ENCODE measurements at places on chromosomes 5 and 9.

GRCh38 chr9:82504620-82505019, 516.0 kb downstream of the SPATA31D1 start:
- no peak for DNase-seq

GRCh38 chr5:179981636-179982035, 73.9 kb upstream of the TBC1D9B start:
- no peak for DNase-seq

- DNase-seq, result no peak
Observed at GRCh38 chr9:110168486-110168885, 39.5 kb downstream of the C9orf152 start.

- no peak for DNase-seq
Observed at GRCh38 chr5:102603670-102604069, 104.9 kb upstream of the SLCO6A1 start.

DNA sequence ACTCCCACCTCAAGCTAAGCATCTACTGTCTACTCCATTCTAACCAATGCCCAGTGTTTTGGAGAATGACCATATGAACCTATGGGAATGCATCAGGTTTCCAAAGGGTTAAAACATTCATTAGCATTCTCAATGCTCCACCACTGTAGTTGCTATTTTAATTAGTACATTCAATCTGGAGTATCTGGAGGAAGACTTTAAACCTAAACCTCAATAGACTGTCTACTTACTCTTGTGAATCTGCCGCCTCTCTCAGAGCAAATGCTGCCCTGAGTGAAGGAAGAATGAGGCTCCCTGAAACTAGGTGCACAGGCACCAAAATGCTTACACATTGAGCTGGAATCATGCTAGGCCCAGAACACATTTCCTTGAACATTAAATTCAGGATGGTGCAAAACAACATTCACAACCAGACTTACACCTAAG, 2.0 kb downstream of the ENC1 start:
- DNase-seq, result no peak

DNA sequence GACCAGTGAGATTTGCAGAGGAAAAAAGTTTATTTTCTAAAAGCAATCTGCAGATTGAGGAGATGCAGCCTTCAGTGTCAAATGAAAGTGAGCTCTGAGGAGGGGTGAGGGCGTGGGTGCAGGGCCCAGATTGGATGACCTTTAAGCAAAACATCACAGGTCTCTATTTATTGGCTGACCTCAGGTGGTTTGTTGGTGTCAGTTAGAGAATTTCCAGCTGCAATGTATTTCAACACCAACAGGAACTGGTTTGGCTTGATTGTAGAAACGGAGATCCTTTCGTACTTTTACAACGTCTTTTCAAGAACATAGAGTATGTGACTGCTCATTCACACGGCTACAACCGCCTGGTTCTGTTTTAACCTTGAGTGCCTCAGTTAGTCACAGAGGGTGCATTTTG, 1069.1 kb downstream of the EFNA5 start:
- no peak for DNase-seq

DNA sequence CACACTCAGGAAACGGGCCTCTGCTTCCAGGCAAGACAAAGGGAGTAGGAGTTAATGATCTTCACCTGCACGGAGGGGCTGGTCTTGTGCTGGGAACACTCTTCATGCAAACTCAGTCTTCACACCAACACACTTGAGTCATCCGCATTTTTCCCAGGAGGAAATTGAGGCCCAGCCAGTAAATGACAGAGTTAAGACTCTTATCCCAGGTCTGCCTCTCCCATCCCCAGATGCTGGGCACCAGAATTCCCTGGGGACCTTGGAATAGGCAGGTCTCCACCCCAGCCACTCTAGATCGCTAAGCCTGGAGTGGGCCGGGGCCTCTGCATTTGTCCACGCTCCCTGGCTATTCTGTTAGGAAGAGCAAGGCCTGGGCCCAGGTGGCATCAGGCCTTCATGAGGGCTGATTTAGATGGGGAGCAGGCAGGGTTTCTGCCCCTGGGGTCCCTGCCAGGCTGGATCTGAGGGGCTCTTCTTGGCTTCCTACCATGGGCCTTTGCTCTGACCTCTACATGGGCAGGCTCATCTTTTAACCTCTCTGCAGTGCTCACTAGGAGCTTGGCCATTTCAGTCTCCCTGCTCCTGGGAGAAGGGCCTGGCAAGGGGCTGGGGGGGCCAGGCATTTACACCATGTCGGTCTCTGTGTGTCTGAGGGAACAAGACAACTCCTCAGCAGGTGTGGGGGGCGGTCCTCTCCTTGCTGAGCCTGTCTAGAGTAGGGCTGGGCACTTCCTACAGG, 77.3 kb downstream of the AMBP start:
- no peak for DNase-seq

GRCh38 chr5:103793595-103794182, 231.1 kb upstream of the NUDT12 start:
- no peak for DNase-seq

GRCh38 chr5:88480245-88480644, 211.6 kb upstream of the TMEM161B start:
- no peak for DNase-seq

GRCh38 chr5:37715992-37716391, 123.8 kb downstream of the GDNF start:
- no peak for DNase-seq

GRCh38 chr9:123217128-123217654, 51.2 kb downstream of the STRBP start:
- no peak for DNase-seq

- DNase-seq, result no peak
Observed at GRCh38 chr9:83280790-83281189, 217.8 kb upstream of the RASEF start.

GRCh38 chr5:39121315-39121714, 47.1 kb upstream of the RICTOR start:
- no peak for DNase-seq

- DNase-seq, result no peak
Observed at GRCh38 chr9:38181232-38181631, 112.2 kb upstream of the SHB start.

GRCh38 chr5:111512375-111513130, at the start of gene STARD4:
STARD4 (minus strand) TSS chr5:111512535; CDS start chr5:111507433, 5,102 bp downstream.
- peak; percentile 90 for DNase-seq

DNA sequence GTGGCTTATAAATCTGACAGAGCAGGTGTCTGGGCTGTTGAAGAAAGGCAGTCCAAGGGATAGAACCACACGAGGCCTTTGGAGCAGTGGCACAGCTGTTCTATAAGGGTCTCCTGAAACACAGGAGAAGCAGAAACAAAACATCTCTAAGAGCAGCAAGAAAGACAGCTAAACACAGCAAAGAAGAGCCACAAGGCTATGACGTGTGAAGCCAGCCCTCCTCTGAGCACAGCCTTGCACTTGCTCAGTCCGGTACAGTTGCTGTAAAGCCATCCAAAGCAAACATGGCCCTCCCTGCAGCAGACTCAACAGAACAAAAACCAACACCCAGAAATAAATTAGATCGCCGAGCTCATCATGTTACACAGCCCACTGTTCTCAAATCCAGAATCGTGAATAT, 2.6 kb upstream of the GZMK start:
- no peak for DNase-seq

DNA sequence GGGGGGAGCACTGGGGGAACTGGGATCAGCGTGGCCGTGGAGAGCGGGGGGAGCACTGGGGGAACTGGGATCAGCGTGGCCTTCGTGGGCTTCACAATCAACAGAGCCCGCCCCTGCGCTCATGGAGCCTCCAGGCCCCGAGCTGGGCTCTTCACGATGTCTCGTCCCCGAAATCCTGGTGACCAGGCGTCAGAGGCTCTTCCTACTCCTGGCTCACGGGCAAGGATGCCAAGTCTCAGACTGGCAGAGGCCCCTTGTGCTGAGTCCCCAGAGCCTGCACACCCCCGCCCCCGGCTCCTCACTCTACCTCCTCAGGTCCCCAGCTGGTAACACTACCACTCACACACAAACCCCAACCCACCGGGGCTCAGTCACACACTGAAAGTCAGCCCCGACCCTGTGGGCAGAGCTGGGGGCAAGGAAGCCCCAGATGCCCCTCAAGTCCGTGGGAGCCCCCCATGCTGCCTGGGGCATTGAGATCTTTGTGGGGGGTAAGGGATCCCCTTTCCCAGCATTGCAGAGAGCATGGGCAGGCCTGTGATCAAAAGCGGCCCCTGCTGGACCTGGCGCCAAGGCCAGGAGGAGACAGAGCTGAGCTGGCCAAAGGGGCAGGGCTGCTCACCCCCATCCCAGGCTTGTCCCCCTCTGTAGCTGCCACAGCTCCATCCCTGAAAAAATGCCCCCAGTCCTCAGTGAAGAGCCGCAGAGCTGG, 26.7 kb downstream of the LHX3 start:
- DNase-seq, result no peak

DNA sequence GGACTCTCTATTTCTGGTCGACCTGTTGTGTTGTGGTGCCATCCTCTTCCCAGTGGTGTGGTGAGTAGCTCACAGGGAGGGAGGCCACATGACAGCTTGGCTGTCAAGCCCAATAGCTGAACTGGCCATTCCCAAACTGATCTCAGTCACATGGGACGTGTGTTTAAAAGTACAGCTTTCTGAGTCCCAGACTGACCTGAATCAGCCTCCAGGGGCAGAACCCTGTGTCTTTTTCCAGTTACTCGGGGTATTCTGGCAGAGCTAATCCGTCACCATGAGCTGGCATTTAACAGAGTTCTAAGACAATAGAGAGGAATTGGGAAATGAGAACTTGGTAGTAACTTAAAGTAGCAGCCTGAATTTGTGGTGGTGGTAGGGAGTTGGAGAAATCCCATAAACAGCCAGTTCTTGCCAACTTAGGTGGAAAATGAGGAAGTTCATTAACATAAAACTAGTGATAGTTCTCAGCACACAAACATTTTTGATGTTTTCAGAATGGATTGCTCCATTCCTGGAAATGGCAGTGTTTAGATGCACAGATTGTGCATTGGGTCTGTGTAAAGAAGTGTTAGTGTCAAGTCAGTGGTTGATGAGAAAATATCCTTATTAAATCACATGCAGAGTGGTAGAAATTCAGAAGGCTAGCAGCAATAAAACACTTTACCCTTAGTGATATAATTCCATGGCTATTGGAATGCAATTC, 50.9 kb downstream of the GPR107 start:
- no peak for DNase-seq

DNA sequence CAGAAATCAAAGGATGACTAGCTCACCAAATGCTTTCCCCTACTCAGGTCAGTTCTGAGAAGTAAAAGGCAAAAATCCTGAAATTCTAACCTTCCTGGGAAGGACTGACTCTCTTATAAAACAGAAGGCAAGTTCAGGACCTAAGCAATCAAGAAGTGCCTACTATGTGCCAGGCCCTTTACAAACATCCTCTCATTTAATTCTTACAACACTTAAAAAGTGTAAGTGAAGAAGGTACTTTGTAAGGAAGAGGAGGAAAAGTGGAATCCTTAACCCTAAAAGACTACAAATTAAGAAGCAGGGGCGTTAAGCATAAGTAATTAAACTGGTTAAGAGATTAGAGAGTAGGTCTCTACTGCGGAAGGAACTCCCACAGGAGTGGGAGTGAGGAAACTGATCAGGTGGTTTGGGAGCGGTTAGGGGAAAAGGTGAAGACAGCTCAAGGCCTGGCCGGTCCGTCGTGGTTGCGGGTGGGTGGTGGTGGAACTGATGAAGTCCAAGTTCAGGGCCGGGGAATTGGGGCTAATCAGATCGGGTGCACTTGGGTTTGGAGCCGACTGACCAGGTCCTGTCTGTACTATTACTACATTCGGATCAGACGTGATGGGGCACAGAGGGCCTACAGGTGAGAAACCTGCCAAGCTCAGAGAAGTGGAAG, 839 bp downstream of the MED27 start:
- DNase-seq, result no peak

- DNase-seq, result no peak
Observed at GRCh38 chr5:123803359-123803758, 291.4 kb downstream of the CSNK1G3 start.

DNA sequence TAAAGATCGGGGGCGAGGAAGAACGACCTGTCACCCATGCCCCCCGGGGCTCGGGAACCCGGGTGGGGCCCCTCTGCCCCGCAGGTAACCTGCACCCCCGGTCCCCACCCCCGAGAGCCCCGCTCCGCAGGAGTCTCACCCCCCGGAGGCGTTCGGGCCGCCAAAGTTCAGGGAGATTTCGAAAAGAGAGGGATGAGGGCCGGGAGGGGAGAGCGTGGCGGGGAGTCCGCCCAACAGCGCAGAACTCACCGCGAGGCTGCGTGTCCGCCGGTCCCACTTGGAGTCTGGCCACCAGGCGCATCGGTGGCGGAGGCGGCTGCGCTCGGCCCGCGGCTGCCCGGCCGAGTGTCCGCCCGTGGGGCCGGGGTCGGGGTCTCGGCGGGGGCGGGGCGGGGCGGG, at the start of gene PHF19:
Gene PHF19, minus strand, starts transcription at position 347 of the 399 bp plus-strand sequence. CDS start 2,447 bp downstream, outside the sequence.
- no peak for DNase-seq

DNA sequence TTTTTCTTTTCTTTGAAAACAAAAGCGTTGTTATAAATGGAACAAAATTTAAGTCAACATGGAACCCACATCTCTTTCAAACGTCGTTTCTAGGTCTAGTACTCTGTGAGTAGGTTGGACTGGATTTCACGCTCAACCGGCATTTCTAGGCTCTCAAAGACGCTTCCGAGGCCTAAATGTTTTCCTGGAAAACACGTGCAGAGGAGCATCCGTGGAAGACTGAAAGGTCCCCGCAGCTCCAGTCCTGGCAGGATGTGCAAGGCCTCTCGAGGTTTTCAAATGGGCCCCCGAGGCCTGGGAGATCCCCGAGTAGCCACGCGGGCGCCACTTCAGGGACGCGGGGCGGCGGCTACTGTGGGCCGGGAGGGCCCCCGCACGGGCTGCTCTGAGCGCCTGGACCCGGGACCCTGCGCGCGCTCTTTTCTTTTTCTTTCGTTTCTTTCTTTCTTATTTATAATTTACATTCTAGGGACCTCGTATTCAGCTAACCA, 4.2 kb upstream of the IRX2 start:
- no peak for DNase-seq

DNA sequence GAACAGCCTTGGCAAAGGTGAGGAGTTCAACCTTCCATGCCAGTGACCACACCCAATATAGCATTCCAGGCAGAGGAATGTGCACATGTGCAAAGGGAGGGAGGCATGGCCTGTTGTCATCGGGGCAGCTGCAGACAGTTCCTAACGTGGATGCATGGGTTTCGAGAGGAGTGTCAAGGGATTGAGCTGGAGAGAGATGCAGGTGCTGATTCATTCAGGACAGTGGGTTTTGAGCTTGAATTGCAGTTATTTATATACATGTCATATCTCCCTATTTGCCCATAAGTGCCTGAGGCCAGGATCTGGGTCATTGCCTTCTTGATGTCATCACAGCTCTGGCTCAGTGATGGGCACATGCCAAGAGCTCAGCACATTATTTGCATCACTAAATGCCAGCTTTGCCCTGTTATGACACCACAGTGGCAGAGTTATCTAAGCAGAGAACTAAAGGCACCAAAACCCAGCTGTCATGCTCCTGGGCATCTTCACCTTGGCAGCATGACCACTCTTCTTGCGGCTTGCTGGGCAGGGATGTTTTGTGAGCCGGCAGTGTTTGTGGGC, 278.0 kb downstream of the NTRK2 start:
- DNase-seq, result no peak

DNA sequence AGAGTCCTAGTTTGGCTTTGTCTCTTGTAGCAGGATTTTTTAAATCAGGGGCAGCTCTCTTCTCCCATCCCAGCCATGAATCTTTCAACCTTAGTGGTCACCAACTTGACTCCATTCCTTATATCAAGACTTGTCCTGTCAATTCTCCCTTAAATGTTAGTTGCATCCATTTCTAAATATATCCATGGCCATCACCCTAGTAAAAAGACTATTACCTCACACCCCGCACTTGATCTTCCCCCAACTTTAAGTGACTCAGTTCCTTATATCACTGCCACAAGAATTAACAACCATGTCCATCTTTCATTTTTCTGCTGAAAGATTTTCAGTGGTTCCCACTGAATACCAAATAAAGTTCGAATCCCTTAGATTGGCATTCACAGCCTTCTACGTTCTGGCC, 67.0 kb downstream of the STX17 start:
- no peak for DNase-seq

- no peak for DNase-seq
Observed at GRCh38 chr5:169723103-169723831, 86.2 kb downstream of the DOCK2 start.

Measured in stimulated activated CD4-positive, alpha-beta T cell treated with anti-CD3 and anti-CD28 coated beads, Interleukin-12 subunit alpha, Interleukin-12 subunit beta, amount 100 ng/mL, for 48 hours (primary cell).